Esophagus muscularis mucosa (tissue), 4 donors: ENCODE measurements at places on chromosomes 3 and 15. TPM values are rescaled to one million over a fixed set of nuclear protein-coding genes. Genes with fewer than 3 reads are reported as not detected.
A peak's percentile ranks its signal among the peaks of the same experiment; 100 is the strongest.

Gene BHLHE40
- 170 TPM for total RNA-seq

Gene MESP2
- not detected for total RNA-seq

Gene TLR9
- not detected for total RNA-seq

Gene TMEM108
- total RNA-seq: 8.6 TPM

DNA sequence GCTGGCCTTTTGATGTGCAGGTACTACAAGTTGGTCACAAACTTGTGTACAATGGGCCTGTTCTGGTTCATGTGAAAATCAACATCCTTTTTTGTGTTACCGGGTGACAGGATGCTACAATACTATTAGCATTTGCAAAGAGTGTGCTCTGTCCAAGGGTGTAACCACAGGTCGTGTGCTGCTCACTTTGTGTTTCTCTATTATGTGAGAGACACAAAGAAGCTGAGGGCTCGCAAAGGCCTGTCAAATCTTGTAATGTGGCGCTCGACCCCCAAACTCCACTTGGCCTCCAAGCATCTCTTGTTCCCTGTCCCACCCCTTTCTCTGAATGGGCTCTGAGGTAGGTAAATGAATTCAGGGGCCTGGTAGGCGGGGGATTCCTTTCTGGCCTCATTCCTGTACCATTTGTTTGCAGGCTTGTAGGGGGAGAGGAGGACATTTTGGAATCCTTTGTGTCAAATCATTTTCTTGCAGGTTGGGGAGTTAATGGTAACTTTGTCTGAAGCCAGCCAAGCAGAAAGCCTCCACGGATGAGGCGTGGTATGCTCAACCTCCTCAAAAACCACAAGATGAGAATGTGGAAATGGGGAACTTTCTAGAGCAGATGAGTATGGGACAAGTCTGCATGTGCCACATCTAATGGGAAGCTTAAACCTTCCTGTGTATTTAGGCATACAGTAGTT is 109.1 kb downstream of the OPA1 start:
- H3K4me3 ChIP-seq: no peak overlapping the region
- H3K27ac ChIP-seq: no peak overlapping the region
- H3K4me1 ChIP-seq: no peaks in the 10 kb centered on the region
- H3K36me3 ChIP-seq: peaks cover 7% of the 10 kb centered on the region
- DNase-seq: no peak
- H3K27me3 ChIP-seq: no peaks in the 10 kb centered on the region

DNA sequence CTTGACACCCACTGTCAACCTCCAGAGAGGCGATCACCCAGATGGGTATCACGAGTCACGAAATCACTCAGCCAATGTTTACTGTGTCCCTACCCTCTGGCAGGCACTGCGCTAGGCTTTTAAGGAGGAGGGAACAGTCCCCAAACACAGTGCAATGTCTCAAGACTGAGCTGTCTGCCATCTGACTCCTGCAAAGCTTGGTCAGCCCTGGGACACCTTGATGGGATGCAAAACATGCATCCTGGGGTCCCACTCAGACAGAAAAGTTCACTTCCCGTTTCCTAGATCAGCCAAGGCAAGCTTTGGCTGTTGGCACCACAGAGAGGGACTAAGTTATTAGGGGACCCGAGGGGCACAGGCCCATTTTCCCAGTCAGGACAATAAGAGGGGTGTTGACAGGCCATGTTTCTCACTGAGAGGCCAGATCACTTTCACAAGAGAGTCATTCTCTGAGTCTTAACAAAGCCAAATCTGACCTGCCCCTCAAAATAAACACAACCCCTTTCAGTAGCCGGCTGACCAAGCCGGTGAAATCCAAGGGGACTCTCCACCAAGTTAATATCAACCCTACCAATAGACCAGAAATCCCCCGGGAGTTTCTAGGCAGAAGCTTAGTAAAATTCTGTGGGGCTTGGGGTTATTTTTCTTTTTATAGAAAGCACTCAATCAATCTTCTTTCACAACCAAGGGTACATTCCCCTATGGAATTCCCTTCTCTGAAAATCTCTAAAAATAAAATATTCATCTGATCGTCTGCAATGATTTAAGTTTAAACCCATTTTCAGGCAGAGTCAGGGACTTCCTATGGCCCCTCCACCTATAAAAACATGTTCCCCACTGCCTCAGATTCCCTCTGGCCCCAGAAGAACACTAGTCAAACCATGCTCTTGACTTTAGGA is 3.5 kb downstream of the RFTN1 start:
- H3K27me3 ChIP-seq: no peaks in the 10 kb centered on the region
- no peaks in the 10 kb centered on the region for H3K36me3 ChIP-seq
- DNase-seq: no peak
- no peak overlapping the region for H3K4me3 ChIP-seq
- peak overlapping the region; percentile 90 for H3K27ac ChIP-seq

DNA sequence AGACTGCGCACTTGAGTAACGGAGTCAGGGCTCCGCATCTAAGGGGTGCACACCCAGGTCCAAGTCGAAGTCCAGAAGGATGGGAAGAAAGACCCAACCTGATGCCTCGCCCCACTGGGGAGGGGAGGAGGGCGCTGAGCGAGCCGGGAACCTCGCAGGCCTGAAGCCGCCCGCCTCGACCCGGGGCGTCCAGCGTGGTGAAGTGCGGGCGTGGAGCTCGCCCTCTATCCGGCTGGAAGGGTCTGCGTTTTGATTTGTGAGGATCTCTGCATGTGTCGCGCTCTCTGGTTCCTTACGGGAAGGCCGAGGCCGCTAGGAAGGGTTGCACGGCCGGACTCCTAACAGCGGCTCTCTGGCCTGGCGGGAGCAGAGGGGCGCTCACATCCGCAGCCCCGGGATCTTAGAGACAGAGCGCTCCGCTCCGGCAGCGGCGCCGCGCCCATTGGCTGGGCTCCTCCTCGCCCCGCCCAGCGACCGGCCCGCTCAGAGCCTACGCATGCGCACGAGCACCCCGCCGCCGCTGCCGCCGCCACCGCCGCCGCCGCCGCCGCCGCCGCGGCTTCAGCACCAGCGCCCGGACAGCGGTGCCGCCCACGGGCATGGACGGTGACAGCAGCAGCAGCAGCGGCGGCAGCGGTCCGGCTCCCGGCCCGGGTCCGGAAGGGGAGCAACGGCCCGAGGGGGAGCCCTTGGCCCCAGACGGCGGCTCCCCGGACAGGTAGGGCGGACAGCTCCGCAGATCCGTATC is at the start of gene DISP2:
Gene DISP2 (plus strand): TSS at position 497 of the 748 bp plus-strand sequence. CDS start 103 bp downstream, at position 600.
- H3K27me3 ChIP-seq: no peaks in the 10 kb centered on the region
- H3K27ac ChIP-seq: peak within 1 kb of the TSS; percentile 5
- DNase-seq: peak; percentile 94
- peaks cover 29% of the 10 kb centered on the region for H3K4me1 ChIP-seq
- H3K36me3 ChIP-seq: no peaks in the 10 kb centered on the region

- H3K36me3 ChIP-seq: no peaks in the 10 kb centered on the region
- H3K27ac ChIP-seq: peak overlapping the region; percentile 66
- H3K27me3 ChIP-seq: no peaks in the 10 kb centered on the region
- no peak for DNase-seq
Observed at GRCh38 chr3:48039487-48040190, 23.4 kb upstream of the MAP4 start.

GRCh38 chr15:32096213-32096612 is 65.9 kb downstream of the CHRNA7 start:
- no peak for DNase-seq
- no peak overlapping the region for H3K27ac ChIP-seq
- no peak overlapping the region for H3K4me3 ChIP-seq
- H3K4me1 ChIP-seq: no peaks in the 10 kb centered on the region

DNA sequence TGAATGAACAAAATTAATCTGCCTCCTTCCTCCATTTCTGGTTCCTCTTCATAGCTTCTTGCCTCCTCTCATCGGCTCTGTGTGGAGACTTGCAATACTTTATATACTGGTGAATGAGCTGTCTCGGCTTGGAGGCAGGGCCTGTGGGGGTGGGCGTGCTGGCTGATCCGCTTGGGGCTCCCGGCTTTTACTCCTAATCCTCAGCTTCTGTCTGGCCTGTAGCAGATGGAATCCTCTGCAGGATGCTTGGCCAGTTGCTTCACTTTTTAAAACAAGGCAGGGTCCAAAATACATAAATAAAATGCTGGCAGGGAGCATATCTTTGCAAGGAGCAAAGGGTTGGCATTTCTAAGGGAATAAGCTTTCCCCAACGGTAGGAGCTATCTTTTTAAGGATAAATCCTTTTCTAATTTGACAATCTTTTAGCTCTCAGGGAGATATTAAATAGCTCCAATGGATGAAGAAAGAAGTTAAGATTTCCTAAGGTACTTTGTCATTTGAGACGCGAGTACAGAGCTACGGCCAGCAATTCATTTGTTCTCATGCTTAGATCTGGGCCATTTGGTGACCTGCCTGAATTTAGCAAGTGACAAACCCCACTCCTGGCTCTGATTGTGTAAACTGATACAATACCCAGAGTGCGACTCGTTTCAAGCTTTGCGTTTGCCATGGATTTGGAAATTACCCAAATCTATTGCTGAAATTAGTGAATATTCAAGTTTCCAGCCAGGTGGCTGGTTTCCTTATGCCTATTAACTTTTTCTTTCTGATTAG is 18.9 kb downstream of the SV2B start:
- no peak for DNase-seq
- no peaks in the 10 kb centered on the region for H3K4me1 ChIP-seq
- H3K36me3 ChIP-seq: no peaks in the 10 kb centered on the region
- H3K27me3 ChIP-seq: no peaks in the 10 kb centered on the region
- no peak overlapping the region for H3K27ac ChIP-seq
